ENCODE measurements at places on chromosomes 12 and 14.

DNA sequence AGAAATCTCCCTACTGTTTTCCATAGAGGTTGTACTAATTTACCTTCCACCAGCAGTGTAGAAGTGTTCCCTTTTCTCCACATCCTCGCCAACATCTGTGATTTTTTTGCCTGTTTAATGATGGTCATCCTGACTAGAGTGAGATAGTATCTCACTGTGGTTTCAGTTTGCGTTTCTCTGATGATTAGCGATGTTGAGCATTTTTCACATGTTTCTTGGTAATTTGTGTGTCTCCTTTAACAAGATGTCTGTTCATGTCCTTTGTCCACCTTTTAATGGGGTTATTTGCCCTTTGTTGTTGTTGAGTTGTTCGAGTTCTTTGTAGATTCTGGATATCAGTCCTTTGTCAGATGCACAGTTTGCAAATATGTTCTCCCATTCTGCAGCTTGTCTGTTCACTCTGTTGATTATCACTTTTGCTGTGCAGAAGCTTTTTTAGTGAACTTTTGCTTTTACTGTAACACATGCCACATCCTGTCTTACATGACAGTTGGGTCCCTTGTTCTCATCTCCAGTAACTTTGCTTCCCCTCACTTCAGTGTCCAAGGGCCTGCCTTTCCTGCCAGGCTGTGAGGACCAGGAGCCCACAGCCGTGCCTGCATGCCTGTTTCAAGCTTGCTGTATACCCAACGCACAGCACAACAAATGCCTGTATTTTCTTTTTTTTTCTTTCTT lies 64.9 kb downstream of the SPRING1 start:
- no peak for ATAC-seq

GRCh38 chr12:114371733-114372132 lies 34.2 kb downstream of the TBX5 start:
- no peak for ATAC-seq

GRCh38 chr12:48388460-48388859 lies 37.7 kb upstream of the ZNF641 start:
- no peak for ATAC-seq

- ATAC-seq, result peak; percentile 72
These were observed 114.3 kb downstream of the KSR2 start for GRCh38 chr12:117854339-117855012.

DNA sequence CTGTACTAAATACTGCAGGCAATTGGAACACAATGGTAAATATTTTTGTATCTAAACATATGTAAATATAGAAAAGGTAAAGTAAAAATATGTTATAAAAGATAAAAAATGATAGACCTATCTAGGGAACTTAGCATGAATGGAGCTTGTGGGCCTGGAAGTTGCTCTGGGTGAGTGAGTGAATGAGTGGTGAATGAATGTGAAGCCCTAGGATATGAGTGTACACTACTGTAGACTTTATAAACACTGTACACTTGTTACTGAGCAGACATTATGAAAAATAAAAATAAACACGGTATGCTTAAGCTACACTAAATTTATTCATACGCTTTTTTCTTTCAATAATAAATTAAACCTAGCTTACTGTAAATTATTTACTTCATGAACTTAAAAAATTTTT lies 7.8 kb downstream of the FNTB start:
- no peak for ATAC-seq
